RCC 7860 (cell line): ENCODE measurements at places on chromosomes 12 and 14.

DNA sequence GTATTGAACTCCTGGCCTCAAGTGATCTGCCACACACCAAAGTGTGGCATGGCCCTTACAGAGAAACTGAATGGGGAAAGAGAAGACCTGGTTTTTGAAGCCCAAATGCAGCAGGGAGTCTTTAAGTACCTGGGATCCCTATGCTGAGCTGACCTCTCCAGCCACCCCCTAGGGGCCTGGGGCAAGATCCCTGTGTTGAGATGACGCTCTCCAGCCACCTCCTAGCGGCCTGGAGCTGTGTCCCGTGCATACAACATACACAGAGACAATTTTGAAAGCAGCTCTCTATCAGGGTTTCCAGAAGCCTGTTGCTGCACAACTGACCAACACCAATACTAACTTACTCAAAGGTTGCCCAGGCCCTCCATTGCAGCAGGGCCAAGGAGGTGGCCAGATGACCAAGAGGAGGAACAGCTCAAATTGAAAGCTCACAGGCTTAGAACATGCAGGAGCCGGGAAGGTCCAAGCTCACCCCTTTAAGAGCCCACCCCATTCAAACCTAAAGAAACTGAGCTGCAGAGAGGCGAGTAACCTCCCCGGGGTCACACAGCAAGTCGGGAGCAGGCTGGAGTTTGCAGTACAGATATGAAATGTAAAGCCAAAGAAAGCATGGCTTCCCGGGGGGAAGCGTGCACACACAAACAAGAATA is 31.5 kb downstream of the TTC7B start:
- DNase-seq: no peak

- no peak for DNase-seq
Measured at GRCh38 chr12:92462049-92462448, 240.7 kb upstream of the PLEKHG7 start.

DNA sequence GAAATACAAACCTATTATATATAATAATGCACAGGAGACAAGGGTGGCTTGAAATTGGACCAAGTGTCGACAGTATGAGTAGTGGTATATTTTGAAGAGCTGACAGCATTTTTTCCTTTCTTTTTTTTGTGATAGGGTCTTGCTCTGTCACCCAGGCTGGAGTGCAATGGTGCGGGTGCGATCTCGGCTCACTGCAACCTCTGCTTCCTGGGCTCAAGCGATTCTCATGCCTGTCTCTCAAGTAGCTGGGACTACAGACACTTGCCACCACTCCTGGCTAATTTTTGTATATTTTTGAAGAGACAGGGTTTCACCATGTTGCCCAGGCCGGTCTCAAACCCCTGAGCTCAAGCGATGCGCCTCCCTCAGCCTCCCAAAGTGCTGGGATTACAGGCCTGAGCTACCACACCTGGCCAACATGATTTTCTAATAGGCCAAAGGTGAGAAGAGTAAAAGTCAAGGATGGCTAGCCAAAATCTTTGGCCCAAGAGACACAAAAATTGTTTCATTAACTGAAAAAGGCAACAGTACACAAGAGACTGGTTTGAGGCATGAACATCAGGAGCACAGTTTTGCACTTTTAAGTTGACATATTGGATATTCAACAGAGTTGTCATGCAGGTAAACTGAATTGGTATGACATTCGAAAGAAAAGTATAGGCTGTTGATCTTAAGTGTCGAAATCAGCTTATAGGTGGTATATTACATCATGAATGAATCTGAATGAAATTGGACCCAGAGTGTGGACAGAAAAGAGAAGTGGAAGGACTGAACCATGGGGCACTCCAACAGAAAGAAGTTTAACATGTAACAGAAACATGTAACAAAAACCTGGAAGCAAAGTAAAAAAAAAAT is 12.5 kb downstream of the HNRNPC start:
- no peak for DNase-seq

DNA sequence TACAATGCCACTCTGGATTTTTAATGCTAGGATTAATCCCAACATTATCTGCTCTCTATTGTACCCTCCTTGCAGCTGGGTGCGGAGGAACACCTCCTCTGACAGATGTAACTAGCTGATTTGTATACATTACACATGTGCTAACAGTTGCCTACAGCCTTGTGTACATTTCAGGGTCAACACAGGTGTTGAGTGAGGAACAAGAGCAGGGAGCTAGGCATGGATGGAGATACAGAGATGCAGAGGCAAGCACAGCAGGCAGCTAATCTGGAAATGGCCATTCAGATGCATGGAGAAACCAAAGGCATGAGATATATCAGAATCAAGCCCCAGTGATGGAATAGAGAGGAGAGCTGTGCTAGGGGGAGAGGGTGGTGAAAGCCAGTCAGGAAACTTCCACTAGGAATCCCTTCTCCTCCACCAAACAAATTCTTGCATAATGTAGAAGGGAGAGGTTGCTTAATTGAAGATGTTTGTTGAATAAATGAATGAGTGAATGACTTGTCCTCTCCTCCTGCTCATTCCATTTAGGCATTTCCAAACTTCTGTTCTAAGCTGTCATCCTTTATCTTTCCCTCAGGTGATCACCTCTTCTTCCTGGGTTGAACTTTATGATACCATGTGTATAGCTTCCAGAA is 313.2 kb downstream of the ATP23 start:
- DNase-seq: no peak

- no peak for DNase-seq
Measured at GRCh38 chr12:84701041-84701440, 211.6 kb downstream of the SLC6A15 start.

DNA sequence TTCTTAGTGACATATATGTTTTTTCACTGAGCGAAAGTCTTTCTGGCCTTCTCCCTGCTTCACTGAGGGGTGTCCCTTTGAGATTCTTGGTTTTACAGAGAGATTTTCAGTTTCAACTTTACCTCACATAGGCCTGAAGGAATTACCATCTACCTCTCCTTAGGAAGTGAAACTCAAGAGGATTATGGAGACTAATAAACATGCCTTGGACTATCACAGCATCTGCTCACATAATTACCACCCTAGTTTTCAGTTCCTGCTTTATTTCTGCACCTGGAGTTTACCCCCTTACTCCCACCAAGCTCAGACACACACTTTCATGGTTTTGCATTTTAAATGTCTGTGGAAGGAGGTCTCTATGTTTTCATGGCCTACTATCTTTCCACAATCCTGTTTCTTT is 118.3 kb upstream of the SCAF11 start:
- DNase-seq: no peak

- no peak for DNase-seq
Measured at GRCh38 chr14:26319139-26319864, 278.5 kb downstream of the NOVA1 start.

GRCh38 chr14:33855672-33856071 is 95.2 kb downstream of the EGLN3 start:
- no peak for DNase-seq

DNA sequence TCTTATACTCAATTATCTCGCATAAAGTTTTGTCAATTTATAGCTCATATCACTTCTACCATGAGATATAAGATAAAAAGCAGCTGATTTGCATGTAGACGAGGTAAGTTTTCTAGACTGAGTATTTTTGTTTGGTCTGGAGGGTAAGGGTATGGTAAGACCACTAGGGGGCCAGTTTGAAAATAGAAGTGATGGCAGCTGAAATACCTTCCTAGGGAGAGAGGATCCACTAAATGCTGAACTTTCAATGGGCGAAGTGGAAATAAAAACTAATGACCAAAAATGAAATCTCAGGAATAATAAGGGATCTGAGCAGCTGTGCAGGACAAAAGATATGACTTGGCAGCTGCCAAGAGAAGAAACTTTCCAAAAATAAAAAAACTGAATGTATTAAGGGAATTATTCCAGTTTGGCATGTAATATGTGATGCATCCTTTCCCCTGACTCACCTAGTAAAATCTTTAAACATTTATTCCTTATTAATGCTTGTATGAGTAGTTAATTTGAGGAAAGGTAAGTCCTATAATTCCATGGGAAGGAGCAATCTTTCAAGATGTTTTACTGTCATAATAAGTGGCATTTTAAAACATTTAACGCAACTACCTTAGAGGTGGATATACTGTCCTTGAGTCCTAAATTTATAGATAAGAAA is 754.5 kb downstream of the C12orf50 start:
- no peak for DNase-seq

DNA sequence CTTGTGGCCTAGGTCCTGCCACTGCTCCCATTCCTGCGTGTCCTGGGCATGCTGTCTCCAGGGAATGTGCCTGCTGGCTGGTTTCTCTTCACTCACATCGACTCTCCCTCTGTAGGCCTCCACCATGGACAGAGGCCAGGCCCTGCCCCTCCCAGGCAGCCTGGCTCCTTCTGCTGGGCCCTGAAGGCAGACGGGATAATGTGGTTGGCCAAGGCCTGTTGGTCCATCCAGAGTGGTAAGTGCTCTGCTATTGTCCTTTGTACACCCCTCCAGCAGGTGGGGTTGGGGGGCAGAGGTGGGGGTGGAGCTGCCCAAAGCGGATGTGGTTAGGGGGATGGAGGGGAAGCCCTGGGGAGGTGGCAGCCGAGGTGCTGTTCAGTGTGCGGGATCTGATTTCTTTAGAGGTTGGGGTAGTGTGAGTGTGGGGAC is 9.5 kb upstream of the NR4A1 start:
- no peak for DNase-seq

DNA sequence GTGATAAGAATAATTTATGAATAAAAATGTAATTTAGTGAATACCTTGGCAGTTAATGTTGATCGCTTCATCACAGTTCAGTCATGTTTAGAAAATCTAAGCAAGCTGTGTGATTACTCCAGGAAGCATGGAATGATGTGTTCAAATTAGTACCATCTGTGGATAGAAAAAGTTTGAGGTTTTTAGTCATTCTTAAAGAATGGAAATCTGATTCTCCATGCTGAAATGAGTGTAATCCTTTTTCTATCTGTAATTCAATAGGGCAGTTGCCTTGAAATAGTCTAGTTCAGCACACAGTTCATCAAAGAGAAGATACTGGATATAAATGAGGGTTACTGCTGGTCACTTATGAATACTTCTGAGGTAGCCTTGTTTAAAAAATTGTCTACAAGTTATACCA is 127.2 kb upstream of the MYF6 start:
- peak; percentile 67 for DNase-seq

- DNase-seq: peak; percentile 80
Measured at GRCh38 chr12:117832459-117833457, 136.0 kb downstream of the KSR2 start.

DNA sequence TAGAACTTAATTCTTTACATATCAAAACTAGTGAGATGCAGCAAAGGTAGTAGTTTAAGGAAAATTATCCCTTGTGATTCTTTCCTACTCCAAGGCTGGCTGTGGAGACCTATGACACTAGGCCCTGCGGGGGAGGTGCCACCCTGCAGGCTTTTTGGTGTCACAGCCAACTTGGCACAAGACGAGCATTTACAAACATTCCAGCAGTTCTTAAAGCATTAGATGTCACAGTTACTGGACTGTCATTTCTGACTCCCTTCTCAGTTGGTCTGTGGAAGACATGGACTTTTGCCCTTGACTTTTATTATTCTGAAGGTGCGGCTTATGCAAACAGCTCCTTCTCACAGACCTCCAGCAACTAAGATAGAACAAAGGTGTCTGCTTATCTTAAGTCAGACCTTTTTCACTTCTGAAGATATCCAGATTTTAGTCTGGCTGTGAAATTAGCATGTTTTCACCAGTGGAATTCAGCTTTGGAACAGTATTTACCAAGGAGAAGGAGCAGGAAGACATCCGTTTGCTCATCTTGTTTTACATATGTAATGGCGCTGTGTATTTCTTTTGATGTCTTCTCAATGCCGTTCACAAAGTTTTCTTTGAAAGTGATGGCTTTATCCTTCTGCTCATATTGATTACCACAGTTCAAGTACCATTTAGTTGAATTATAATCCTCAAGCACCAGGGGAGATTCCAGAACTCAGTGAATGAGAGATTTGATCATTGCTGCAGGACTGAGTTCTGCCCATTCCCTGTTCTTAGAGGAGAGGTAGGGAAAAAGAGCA is 17.9 kb downstream of the SRGAP1 start:
- peak; percentile 89 for DNase-seq

- DNase-seq: no peak
Measured at GRCh38 chr12:100539202-100539601, 34.3 kb upstream of the GAS2L3 start.

- no peak for DNase-seq
Measured at GRCh38 chr12:113472191-113473121, 785 bp upstream of the LHX5 start.

GRCh38 chr14:78512021-78512420 is 341.8 kb downstream of the NRXN3 start:
- no peak for DNase-seq

DNA sequence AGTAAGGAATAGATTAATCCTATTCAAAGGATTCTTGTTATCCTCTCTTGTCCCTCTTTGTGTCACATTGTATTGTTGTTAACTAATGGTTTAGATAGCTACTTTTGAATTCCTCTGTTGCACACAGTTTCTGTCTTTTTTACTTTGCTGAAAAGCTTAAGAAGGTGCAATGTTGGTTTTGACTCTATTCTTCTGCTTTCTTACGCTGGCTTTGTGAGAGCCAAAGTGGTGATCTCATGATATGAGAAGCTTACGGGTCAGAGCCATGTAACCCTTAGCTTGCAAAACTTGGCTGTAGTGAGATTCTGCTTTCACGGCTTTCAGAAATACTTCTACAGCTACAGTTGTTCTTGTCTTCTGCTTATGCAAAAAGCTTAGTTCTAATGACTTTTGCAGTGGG is 239.7 kb downstream of the TRHDE start:
- DNase-seq: no peak

DNA sequence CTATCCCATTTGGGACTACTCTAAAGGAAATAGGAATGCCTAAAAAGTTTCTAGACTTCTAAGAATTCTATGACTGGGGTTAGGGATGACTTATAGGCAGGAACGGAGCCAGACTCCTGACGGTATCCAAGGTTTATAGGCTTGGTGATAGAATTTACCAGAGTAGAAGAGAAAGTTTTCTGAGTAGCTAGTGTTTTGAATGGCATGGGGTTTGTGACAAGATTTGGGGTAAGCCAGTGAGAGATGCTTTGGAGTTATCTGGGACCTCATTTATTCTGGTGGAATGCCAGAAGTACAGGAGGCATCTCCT is 444.6 kb downstream of the RAD51B start:
- no peak for DNase-seq

DNA sequence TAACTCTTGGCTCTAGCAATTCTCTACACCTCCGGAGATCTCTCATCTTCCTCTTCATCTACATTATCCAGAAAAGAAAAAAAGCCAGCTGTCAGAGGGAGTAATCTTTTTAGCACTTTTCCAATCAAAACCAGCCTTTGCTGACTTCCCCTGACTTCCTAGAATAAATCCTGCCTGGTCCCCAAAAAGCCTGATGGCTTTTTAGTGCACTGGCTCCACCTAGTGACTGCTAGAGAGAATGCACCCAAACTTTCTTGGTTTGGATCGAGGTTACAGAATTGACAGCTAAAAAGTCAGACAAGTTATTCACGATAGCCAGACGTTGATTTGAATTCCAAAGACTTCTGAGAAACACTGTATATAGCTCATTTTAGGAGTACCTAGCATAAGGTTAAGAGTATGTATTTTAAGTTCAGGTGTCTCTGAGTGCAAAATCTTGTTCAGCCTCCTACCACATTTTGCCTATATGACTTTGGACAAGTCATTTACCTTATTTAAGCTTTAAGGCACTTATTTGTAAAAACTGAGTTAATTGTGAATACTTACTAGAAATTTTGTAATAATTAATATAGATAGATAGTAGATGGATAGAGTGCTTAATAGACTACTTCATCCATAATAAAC is 185.7 kb upstream of the GRIN2B start:
- peak; percentile 20 for DNase-seq

- DNase-seq: peak; percentile 53
Measured at GRCh38 chr12:49200919-49201594, 12.2 kb upstream of the TUBA1A start.
